ENCODE measurements at places on chromosomes 3 and 15.

DNA sequence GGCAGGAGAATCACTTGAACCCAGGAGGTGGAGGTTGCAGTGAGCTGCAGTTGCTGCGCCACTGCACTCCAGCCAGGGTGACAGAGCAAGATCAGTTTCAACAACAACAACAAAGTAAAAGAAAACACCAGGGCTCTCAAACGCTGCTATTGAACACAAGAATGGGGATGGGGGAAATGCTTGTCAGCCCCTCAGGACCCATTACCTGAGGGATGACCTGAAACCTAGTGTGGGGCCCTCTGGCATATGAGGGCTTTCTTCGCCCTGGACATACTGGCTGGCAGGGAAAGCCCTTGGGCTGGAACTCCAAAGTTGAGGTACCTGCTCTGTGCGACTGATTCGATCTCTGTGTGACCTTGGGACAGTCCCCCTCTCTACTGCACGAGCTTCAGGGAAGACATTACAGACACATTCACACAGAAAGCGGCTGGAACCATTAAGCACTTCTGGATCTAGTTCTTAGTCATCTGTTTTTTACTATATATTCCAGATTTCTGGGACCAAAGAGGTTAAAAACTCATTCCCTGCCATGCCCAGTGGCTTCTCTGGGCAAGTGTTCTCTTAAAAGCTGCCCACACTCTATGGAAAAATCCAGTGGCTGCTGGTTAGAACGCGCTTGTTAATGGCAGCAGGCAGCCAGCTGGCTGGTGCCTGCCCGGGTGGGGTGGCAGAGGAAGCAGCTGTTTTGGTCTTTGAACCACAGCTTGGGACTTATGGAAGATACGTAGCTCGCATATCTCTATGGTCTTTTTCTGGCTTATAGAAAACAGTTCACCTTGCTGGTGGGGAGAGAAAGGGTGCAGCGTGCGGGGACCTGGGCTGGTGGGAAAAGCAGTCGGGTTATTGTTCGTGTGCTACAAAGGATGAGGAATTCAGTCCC, 57.2 kb downstream of the ATP1B3 start:
- DNase-seq, result no peak

DNA sequence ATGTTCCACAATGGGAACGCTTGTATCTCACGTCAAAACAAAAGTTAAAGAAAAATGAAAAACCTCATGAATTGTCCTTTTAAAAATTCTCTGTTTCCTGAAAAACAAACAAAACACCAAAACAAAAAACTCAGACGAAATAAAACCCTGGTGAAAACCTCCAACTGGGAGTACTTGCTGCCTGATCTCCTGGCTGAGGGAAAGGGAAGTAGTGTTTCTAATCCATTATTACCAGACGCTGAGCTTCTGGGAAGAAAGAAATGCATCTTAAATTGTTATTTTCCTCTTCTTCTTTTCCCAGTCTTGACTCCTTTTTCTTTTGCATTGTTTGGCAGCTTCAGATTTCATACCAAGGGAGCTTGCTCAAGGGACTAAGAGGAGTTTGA, 243.2 kb upstream of the RGMA start:
- DNase-seq, result no peak

DNA sequence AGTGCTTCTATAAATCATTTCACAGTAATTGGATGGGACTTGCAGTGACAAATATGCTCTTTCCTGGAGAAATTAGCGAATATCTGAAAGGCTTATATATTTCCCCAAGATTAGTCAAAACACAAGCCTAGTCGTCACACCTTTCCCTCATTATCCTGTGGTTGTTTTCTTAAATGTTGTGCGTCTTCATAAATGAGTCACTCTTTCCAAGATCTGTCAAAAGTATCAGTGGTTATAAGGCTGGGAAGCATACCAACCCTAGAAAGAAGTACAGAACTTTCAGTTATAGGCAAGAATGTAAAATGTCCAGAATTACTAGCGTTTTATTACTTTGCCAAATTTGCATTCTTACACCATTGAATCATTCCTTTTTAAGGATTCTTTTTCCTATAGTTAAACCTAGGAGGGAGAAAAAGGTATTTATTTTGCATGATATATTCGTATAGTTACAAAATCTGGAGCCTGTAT, 33.6 kb downstream of the TMEM212 start:
- no peak for DNase-seq

DNA sequence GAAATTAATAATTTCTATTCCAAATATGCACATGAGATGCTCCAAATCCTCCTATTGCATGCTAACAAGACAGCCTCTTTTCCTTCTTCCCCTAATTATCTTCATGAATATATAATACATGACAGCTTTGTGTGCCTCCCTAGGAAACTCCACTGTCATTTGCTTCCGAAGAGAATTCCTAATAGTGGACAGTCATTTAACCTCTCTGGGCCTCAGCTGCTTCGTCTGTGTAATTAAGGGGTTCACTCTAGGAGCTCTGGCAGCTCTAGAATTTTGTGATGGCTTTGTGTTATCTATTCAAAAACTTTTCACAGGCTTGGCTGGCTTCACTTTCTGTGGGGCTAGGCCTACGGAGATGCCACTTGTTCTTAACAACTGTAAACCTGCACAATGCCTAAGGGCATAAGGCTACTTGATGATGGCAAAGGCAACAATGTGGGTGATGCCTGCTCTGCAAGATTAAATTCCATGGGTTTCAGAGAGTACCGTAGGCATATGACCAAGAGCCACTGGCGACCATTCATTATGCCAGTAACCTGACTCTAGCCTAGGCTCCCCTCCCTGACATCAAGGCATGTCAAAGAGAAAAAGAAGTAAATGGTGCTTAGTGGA, 333.8 kb upstream of the UMPS start:
- DNase-seq, result no peak

DNA sequence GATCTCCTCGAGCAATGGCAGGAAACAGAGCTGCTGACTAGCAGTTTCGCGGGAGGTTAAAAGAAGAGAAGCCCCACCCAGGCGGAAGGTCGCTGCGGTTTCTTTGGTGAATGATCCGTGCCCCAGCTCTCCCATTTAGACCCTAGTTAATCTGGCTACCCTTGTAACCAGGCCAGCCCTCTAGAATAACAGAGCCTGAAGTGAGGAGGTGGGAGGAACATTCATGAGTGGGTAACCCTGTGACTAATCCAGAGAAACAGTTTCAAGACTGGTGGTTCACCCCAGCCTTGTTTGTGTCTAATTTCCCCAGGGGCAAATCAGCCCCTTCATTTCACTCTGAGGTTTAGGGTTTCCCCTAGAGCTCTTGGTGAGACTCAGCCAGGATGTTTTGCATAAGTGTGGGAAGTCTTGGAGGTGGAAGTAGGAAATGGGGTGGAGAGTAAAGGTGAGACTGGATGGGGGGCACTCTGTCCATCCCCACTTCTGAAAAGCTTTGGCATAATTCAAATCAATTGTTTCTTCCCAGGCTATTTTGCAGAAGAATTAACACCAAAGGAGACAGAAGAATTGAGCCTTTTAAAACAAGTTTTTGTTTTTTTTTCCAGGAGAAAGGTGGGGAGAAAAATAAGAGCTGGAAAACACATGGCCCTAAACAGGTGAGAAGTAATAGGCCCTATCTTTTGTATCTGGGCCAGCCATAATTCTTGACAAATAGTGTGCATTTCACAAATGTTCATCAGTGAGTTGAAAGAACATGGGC, 303.1 kb downstream of the RPLP1 start:
- no peak for DNase-seq

DNA sequence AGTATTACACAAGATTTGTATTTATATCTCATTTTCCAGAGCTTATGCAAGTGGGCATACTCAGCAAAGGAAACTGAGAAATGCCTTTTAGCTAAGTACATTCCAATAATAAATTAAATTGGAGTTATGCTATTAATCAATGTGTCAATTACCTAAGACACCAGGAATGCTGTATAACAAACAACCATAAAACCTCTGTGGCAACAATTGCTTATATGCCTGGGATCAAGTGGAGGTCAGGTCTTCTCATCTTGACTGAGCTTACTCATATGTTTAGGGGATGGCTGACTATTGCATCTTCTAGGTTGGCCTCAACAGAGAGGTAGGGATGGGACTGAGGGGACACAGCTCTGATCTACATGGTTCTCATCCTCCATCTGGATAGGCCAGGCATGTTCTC, 30.7 kb downstream of the CD200R1L start:
- DNase-seq, result no peak

DNA sequence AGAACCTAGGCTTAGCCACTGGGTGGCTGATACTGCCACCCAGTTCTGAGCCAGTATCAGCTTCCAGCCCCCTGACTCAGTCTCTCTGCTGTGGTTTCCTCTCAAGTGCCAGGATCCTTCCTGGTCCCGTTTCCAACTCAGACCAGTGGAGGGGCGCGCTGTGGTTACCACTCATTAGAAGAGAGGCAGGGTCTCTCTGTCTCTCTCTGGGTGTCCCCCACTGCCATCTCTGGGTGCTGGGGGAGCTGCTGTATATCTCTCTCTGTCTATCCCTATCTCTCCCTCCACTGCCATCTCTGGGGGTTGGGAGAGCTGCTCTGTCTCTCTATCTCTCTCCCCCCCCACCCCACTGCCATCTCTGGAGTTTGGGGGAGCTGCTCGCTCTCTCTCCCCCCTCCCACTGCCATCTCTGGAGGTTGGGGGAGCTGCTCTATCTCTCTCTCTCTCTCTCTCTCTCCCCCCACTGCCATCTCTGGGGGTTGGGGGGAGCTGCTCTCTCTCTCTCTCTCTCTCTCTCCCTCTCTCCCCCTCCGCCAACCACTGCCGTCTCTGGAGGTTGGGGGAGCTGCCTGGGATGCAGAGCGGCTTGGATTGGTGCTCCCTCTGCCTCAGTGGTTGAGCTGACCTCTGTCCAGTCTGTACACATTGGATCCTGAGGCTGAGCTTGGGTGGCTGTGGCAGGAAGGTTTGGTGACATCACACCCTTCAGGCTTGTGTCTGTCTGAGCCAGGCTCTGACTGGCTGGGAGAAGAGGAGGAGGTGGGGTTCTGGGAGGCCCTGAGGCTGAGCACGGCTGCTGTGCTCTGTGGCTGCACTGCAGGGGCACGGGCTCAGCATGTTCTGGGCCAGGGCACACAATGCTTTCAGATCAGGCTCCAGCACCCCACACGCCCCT, 98.9 kb downstream of the APBA2 start:
- no peak for DNase-seq

DNA sequence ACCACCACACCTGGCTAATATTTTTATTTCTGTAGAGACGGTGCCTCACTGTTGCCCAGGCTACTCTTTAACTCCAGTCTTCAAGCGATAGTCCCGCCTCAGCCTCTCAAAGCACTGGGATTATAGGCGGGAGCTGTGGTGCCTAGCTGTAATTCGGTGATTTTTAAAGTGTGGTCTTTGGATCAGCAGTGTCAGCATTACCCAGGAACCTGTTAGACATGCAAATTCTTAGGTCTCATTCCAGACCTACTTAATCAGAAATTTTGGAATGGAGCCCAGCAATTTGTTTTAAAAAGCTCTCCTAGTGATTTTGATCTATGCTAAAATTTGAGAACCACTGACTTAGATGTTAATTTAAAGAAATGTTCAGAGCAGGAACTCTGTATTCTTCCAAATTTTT, 51.9 kb downstream of the GOLM2 start:
- DNase-seq, result no peak

- DNase-seq, result no peak
Measured at GRCh38 chr3:39142067-39142466, 11.3 kb downstream of the CSRNP1 start.

GRCh38 chr3:110344487-110344886, 727.1 kb upstream of the NECTIN3 start:
- DNase-seq, result no peak

GRCh38 chr15:70406617-70407335, 309.1 kb upstream of the TLE3 start:
- no peak for DNase-seq

GRCh38 chr15:60713119-60714084, 234.5 kb upstream of the ICE2 start:
- no peak for DNase-seq

GRCh38 chr15:98142572-98142971, 182.1 kb downstream of the ARRDC4 start:
- DNase-seq, result no peak

- DNase-seq, result no peak
Measured at GRCh38 chr3:157794771-157795170, 291.6 kb upstream of the VEPH1 start.

DNA sequence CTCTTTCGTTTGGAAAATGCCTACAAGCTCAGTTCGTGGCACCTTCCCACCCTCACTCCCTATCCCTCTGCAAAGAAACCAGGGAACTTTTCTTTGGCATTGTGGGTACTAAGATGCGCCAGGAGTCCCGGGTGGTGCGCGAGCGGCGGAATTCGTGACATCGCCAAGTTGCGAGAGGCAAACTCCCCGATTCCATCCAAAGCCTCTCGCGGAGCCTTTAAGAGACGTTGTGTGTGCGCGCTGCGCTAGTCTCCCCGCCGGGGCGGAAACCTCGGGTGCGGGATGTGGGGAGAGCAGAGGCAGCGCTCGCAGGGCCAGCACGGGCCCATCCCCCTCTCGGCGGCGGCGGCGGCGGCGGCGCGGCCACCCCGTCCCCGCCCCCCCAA, 443 bp upstream of the NR2F2 start:
- no peak for DNase-seq

DNA sequence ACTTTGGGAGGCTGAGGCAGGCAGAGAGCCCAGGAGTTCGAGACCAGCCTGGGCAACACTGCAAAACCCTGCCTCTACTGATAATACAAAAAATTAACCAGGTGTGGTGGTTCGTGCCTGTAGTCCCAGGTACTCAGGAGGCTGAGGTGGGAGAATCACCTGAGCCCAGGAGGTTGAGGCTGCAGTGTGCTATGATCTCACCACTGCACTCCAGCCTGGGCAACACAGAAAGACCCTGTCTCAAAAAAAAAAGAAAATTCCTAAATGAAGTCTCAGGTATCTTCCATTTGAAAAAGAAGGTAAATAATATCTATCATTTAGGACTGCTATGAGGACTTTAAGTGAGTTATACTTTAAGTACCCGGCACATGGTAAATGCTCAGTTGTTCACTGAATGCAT, 2.9 kb downstream of the SMARCC1 start:
- no peak for DNase-seq

- no peak for DNase-seq
Measured at GRCh38 chr3:87370007-87370406, 93.6 kb upstream of the POU1F1 start.

- DNase-seq, result no peak
Measured at GRCh38 chr3:185988080-185988815, 50.4 kb upstream of the TRA2B start.

GRCh38 chr15:89587955-89588354, 12.7 kb downstream of the TICRR start:
- DNase-seq, result no peak

- DNase-seq, result no peak
Measured at GRCh38 chr15:74497584-74497983, 36.6 kb upstream of the UBL7 start.

- DNase-seq, result no peak
Measured at GRCh38 chr3:43031485-43031884, 52.4 kb downstream of the GASK1A start.

DNA sequence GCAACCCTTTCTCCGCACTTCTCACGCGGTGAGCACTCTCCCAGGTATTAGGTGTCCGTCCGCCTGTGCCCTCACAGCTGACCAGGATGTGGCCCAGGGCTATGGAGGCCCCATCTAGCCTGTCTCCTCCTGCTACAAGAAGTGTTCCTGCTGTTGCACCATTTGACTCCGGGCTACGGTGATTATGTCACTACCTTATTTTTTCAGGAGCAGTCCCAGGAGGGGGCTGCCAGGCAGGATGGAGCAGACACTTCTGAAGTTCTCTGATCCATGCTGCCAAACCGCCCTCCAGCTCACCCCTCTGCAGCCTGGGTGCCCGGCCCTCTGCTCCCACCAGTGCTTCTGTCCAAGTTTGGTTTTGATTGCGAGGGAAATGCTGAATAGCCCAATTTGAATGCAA, 36.9 kb downstream of the ZXDC start:
- DNase-seq, result no peak

Measured in 8988T (cell line).